Fibroblast of villous mesenchyme (primary cell): ENCODE measurements at places on chromosomes 7 and 10. TPM values are rescaled to one million over a fixed set of nuclear protein-coding genes. Genes with fewer than 3 reads are reported as not detected.

EPHB6 gene
- total RNA-seq = 0.43 and 4.2 TPM in 2 replicates

FAM25A gene
- total RNA-seq = not detected in 2 replicates

HKDC1 gene
- total RNA-seq = 0.43 and 0.64 TPM in 2 replicates

RBP4 gene
- total RNA-seq = not detected in 2 replicates

MYPN gene
- 4.5 and 18.6 TPM in 2 replicates for total RNA-seq

ATP5F1C gene
- total RNA-seq = 235 and 265 TPM in 2 replicates

COPS6 gene
- 104 and 113 TPM in 2 replicates for total RNA-seq

SCIN gene
- total RNA-seq = 3.9 and 4.3 TPM in 2 replicates

VSTM4 gene
- total RNA-seq = 4.7 and 6.4 TPM in 2 replicates

C10orf71 gene
- not detected in 2 replicates for total RNA-seq

ATG9B gene
- under 0.01 and 0.32 TPM in 2 replicates for total RNA-seq

SPDYE9 gene
- total RNA-seq = not detected in 2 replicates

VGF gene
- under 0.01 TPM in 1 of 2 replicates, not detected in the other for total RNA-seq

CALML5 gene
- total RNA-seq = not detected in 2 replicates

MEIG1 gene
- total RNA-seq = 0.32 TPM in 1 of 2 replicates, not detected in the other

FANK1 gene
- total RNA-seq = 2.9 and 3.0 TPM in 2 replicates

TCF7L2 gene
- 7.1 and 12.5 TPM in 2 replicates for total RNA-seq

NPSR1 gene
- total RNA-seq = not detected in 2 replicates

CC2D2B gene
- 0.86 TPM in 1 of 2 replicates, not detected in the other for total RNA-seq

TIMM23B gene
- total RNA-seq = 20.7 and 25.4 TPM in 2 replicates
